ENCODE measurements at places on chromosomes 4 and X.

DNA sequence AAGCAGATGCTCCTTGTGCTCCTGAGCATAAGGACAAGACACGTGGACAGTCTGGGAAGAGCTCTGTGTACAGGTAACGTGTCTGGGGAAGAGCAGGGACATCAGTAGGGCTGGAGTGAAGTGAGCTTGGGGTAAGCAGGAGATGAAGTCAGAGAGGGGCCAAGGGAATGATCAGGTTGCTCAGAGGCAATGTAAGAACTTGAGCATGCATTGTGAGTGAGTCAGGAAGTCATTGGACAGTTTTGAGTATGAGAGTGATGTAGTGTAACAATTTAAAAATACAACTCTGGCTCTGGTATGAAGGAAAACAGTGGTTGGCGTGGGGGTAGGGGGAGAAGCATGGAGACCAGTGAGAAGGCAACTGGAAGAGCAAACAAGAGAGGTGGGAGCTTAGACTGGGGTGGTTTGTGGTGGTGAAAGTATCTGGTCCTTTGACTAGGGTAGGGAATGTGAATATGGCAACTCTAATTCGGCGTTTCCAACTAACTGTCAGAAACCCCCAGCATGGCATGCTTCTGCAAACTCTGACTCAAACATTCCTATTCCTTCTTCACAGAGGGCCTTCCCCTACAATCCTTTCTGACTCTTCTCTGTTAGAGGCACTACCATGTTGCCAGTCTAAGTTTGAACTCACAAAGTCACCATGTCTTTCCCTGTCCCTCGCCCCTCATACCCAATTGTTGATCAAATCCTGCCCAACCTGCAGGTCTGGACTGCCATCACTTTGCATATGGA, 57.2 kb downstream of the STBD1 start:
- DNase-seq = no peak

DNA sequence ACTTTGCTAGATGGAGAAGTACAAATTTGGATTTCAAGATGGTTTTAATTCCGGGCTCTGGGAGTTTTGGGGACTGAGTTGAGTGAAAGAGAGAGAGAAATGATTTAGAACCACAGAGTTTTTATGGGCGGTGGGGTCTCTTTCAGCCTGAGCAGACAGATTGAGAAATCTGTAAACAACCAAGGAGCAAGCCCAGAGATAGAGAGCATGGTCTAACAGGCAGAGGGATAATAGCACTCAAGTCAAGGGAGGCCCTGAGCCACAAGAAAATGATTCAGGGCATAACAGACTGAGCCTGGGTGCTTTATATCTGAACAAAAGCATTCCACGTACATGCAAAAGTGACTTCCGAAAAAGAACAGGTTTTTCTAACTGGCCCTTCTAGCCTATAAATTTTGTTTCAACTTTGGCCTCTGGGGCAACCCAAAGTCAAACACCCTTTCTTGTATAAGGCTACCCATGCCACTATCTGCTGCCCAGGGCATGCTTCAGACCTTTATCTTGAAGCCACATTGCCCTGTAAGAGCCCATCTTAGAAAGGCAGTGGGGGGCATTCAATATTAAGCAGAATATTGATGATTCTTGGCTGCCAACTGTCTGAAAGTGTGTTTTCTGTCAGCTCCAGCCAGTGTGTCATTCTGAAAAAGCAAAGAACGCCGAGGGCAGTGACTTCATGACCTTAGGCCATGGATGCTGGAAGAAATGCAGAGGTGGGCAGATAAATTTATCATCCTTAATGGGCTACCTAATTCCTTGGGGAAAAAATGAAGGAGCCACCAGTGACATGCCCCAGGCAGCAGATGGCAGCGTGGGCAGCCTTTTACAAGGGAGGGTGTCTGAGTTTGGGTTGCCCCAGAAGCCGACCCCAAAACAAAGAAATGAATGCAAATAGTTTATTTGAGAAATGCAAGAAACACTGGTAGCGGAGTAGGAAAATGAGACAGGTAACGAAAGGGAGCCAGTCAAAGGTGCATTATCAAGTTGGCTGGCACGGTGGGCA, 637.6 kb downstream of the MID1IP1 start:
- no peak for DNase-seq

DNA sequence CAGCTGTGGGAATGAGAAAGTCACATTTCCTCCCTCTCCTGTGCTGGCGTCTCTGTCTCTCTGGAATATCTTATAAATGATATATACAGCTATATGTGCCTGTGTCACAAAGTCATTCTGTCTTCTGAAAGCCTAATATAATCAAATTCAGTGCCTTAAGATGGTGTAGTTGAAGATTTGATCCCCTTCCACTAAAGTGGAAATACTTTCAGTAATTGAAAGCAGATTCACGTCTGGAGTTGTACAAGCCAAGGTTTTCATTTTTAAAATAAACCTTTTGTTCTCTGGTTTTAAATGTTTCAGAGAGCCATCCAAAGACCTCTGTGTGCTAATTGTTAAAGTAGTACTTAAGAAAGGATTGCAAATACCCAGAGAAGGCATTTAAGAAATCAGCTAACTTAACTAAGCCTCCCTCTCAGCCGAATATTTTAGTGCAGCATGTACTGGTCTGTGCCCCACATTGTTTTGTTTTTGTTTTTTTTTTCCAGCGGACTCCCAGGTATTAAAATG, 206.8 kb downstream of the TENM3 start:
- DNase-seq = no peak

GRCh38 chrX:114964374-114964773, 53.0 kb downstream of the IL13RA2 start:
- no peak for DNase-seq

DNA sequence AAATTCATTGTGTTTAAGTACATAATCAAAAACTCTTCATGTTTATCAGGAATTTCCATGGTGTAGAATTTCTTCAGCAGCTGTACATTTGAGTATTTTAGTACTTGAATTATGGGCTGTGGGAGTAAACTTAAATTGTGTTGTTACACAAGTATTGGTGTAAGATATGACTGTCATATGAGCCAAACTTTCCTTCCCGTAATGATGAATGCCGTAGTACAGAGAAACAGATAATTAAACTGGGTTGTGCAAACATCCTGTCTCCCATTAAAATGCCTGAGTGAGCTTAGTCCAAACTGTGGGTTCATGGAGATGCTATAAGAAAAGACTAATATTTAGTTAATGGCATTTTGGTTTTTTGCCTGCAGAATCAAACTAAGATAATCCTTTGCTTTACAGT, 159.2 kb downstream of the SLC4A4 start:
- DNase-seq = no peak

GRCh38 chr4:80153874-80154544, 43.3 kb upstream of the PRDM8 start:
- DNase-seq = no peak

DNA sequence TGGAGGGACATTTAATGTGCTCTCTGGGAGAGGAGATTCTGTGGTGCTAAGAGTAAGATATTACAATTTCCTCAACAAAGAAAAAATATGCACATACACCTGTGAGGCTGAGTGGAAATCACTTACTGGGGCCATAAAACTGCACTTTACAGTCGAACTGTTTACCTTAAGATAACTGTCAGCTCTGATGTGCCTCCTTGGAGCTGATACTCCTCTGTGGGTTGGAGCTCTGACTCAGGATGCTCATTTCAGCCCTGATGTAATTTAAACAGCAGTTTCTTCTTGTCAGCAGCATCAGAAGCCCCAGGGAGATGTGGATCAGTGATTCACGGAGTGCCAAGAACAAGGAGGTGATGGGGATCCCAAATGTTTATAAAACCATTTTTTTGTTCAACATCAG, 241.9 kb upstream of the SFRP2 start:
- no peak for DNase-seq

- no peak for DNase-seq
Observed at GRCh38 chr4:134028421-134028820, 173.2 kb downstream of the PABPC4L start.

DNA sequence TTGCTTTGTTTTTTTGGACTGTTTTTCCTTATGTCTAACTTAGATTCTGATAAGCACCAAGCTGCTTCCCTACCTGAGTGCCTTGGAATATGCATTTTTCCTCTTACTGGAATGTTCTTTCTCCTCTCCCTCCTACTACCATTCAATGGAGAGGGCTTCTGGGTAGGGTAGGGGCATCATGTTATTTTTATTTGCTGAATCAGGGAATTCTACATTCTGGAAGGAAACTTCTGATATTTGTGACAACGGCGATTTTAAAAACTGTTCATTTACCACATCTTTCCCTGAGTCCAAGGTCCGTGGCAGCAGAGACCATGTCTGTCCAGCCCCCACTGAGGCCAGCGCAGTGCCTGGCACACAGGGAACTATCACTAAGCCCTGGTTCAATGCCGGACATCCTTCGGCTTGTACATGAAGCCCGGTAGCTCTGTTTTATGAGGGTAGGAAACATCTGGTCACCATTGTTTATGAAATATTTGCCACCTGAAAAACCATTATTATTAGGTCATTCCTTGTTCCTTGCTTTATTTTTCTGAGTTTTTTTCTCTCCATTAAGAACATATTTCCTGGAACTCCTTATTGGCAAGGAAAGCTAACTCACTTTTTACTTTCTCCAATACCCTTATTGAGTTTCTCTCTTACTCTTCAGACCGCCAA, 57.0 kb downstream of the PALLD start:
- DNase-seq = no peak

DNA sequence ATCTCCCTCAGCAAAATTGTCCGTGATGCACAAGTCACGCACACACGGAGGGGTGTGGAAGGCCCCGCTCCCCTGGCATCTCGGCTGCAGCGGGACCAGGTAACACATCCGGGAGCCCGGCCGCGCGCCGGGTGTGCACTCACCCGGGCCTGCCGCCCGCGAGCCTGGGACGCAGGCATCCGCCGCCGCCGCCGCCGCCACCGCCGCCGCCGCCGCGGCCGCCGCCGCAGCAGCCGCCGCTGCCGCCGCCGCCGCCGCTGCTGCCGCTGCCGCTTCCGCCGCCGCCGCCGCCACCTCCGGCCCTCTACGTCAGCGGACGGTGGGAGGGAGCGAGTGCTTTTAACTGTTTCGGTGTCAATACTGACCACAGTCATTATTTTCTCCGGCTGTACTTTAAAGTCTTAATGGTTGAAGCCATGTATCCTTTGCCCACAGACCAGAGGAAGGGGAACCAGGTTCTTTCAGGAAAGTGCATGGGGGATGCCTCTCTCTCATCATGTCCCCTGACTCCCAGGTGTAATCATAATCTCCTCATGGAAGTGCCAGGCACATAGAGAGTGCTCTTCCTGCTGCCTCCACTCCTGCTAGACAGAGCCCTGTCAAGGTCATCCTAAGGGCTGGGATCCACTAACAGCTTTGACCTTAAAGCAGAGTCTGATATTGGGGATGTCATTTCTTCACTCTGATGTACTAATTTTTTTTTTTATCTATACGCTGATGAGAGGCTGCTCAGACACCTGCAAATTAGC, 38.0 kb downstream of the MAGEE2 start:
- peak; percentile 43 for DNase-seq
